NCI-H2171 treated with DMSO at 0.1 percent for 48 hours (cell line): ENCODE measurements at places on chromosomes 16 and 17.

DNA sequence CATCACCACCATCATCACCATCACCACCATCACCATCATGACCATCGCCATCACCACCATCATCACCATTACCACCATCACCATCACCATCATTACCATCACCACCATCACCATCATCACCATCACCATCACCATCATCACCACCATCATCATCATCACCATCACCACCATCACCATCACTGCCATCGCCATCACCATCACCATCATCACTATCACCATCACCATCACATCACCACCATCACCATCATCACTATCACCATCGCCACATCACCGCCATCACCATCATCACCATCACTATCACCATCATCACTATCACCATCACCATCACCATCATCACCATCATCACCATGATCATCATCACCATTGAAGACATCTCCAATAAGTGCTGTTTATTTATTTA, 16.8 kb upstream of the MED9 start:
- no peak for DNase-seq

GRCh38 chr16:2511128-2511800, 2.5 kb upstream of the ATP6V0C start:
- DNase-seq: no peak

- DNase-seq: no peak
These were observed 69.8 kb upstream of the TOB1 start for GRCh38 chr17:50935996-50936266.

- DNase-seq: peak; percentile 41
These were observed 37.8 kb downstream of the CYB5D2 start for GRCh38 chr17:4180791-4181190.

- no peak for DNase-seq
These were observed 949.7 kb upstream of the EEF2KMT start for GRCh38 chr16:6047325-6047724.

DNA sequence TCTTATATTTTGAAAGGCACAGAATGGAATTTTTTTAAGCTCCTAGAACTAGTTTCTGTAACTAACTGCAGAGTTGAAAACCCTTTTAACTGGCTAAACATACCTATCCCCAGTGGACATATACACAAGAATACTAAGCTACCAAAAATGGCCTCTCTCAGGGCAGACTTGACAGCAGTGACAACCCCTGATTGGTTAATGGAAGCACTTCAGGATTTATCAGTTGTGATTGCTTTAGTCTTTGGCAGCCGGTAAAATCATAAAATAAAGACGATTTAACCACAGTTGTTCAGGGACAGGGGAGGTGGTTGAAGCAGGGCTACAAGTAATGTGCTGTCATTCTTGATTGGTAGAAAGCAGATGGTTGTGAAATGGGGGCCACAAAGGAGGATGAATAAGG, 452.0 kb upstream of the SOX9 start:
- no peak for DNase-seq

- DNase-seq: peak; percentile 12
These were observed 424 bp downstream of the C17orf100 start for GRCh38 chr17:6651919-6652452.

DNA sequence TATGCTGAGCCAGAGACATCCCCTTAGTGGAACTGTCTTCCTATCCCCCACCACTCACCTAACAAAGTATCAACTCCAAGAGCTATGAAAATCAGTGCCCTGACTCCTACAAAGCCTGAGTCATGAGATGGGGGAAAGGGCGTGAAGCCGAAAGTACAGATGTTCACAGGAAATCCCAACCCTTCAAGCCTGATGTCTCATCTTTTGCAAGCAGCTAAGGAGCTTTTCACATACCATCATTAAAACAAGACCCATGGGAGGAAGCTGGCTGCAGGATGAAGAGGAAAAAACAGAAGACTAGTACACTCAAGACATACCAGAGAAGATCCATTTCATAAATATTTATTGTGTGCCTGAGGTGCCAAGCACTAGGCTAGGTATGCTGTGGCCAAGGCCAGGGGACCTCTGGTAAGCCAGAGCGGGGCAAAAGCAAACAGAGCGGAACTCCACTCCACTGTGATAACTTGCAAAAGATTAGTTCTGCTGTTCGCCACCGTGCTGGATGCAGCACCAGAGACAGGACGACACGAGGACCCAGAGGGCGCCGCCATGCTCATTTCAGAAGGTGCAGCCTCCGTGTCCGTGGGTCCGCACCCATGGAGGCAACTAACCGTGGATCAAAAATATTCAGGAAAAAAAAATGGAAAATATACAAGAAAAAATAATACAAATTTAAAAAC, 4.5 kb upstream of the MNT start:
- no peak for DNase-seq

DNA sequence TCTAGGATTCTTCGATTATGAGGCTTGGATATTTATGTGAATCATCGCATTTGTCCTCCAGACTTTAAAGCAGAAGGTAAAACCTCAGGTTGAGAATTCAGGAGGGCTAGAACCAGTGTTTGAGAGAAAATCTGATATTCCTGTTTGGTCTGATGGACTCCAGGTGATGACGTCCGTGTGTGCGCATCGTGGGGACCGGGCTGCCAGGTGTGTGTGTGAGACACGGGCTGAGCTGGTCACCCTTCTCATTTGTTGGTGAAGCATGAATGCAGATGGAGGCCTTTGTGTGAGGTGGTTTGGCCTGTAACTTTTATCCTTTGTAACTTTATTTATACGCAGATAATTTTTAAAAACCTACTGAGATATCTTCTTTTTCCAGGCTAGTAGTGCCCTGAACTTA, 42.8 kb downstream of the ZNF750 start:
- DNase-seq: no peak

DNA sequence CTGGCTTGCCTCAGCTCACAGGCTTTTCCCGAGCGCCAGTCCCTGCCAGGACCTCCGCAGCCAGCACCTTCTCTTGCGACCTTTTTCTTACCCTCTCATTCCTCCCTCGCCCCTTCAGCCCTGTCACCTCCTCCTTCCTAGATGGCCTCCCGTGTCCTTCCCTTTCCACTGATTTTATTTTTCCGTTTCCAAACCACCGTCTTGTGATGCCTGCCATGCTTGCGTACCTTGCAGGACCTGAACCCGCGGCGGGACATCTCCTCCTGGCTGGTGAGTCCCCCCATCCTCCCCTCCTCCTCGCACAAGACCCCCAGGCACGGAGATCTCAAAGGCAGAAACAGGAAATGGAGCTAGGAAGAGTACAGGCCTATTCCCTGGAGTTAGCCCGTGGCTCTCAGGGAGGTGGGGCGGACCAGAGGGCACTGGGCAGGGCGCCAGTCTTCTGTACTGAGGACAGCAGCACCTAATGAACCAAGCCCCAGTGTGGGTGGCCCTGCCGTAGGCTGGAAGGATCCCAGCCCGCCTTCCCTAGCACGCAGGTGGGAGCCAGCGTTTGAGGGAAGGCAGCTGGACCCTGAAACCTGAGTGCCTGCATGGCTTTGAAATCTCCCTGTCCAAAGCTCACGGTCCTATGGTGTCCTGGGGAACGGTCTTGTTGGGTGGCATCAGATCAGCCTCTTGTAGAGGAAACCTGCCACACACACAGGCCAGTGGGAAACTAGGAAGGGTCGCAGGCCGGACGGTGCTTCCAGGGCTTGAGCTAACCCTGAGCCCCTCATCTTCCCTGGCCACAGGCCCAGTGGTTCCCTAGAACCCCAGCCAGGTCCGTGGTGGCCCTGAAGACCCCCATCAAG, 612 bp downstream of the CISD3 start:
- peak; percentile 55 for DNase-seq

DNA sequence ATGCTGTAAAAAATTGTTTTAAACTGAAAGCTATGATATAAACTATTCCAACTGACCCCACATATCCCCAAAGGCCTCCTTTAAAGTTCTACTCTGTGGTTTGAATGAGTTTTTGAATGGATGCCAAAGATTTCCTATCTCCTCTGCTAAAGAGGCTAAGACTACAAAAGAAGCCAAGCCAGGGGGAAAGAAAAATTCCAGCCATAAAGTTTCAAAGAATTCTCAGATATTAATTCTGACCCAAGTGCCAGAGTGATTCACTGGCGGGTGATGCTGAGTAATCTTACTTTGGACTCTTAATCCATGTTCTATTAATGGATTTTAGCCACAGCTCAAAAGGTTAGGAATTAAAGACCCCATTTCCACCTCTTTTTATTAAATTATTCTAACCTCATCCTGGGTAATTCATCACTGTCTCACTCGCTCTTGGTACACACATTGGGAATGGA, 60.7 kb downstream of the HS3ST3A1 start:
- DNase-seq: no peak

- peak; percentile 79 for DNase-seq
These were observed 32.1 kb downstream of the IST1 start for GRCh38 chr16:71927383-71927782.

GRCh38 chr17:14959106-14959648, 305.9 kb downstream of the PMP22 start:
- no peak for DNase-seq

DNA sequence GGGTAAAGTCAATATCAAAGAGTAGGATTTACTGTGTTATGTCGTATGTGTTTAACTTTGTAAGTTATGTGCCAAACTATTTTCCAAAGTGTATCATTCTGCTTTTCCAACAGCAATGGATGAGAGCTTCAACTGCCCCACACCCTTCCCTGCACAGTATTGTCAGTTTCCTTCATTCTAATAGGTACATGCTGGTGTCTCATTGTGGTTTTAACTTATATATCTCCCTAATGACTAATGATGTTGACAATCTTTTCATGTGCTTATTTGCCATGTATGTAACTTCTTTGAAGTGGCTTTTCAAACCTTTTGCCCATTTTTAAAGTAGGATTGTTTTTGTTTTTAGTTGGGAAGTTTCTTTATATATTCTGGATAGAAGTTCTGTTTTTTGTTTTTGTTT, 3.8 kb downstream of the DDX19B start:
- no peak for DNase-seq

GRCh38 chr17:11241611-11242226, 706 bp downstream of the SHISA6 start:
- no peak for DNase-seq

- no peak for DNase-seq
These were observed 1.4 kb upstream of the SLFN11 start for GRCh38 chr17:35374766-35375344.
